ENCODE measurements at places on chromosomes 11 and 22.

DNA sequence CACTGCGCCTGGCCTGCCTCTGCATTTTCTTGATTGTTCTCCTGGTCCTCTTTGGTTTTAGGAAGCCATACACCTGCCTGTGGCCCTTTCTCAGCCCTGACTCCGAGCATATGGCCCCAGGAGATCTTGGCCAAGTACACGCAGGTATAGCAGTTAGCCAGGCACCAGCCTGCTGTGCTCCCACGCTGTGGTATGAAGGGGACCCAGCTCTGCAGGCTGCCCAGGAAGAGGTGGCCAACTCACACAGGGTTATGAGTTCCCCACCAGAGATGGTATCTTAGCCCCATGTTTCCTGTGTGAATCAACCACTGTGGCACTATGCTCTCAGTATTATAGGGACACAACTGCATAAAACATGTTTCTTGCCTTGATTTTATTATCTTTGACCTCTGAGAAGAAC is 31.1 kb downstream of the SGSM3 start:
- no peak for DNase-seq

DNA sequence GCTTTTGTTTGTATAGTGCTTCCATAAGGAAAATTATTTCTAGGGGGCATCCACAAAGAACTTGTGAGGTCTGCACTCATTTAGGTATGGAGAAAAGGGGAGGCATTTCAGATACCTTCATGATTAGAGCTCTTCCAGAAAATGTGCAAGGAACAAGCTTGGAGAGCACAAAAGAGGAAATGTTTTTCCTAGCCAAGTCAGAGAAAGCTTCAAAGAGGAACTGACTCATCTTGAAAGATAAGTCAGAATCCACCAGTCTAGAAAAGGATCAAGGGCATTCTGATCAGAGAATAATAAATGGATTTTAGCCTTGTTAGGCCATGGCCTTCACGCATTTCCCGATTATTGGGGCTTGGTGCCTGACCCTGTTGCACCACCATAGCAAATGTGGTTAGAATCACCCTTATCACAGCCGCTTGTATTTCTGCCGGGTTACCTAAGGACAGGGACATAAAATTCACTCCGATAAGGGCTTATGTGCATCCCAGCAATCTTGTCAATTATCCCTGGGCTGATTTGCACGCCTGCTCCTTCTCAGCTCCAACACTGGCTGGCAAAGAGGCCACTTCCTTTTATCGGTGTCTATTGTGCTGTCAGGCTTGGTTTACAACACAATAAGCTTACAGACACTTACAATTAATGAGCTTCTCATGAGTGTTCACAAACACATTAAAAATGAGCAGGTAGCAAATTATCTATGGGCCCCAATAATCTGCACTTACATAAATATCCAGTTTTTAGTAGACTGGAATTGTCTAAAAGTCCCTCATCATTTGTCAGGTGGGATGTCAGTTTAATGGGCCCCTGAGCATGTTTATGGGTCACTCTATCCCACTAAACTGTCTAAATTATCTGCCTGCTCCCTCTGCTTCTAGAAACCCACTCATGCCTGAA is 613.5 kb downstream of the SOX6 start:
- peak; percentile 71 for DNase-seq

DNA sequence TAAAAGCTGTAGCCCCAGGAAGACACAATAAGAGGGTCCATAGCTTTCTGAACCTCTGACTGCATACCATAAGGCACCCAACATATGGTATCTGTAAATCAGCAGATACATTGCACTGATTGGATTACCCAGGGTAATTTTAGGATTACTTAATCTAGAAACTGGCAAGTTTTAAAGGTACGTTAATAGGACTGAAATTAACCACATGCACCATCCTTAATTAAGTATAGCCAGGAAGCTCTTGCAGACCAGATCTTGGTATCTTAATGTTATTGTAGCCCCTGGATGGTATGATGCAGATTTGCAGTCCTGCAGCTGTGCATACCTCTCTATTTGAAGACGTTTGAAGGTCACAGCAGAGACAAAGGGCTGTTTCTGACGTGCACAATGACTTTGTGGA is 72.8 kb downstream of the ARHGAP42 start:
- no peak for DNase-seq

DNA sequence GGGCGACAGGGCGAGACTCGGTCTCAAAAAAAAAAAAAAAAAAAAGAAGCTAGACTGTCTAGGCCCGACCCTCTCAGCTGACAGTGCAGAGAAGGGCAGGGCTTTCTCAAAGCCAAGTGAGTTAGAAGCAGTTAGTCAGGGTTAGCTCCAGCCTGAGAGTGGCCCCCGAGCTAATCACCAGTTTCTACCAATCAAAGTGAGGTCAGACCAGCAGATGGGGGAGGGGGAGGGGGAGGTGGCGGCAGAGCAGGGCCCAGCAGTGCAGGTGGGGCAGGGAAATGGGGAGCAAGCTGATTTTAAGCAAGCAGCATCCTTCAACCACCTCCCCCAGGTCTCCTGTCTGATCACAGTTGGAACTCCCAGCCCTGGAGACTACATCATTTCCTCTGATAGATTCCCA is 55.3 kb upstream of the PRR5 start:
- no peak for DNase-seq

DNA sequence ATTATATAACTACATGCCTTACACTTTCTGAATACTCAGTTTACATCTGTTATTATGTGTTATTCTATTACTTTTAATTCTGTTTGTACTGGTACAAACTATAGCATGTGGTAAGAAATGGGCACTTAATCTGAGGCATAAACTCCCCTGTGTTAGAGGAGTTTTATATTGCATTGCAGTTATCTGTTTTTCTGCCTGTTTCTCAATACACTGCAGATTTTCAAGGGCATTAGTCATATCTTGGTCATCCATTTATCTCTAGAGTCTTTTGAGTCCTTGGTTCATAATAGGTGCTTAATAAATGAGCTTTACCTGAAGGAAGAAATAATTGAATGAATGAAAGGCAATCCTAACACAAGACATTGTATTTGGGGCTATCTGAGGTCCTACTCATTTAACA is 182.9 kb upstream of the CTSC start:
- no peak for DNase-seq

GRCh38 chr11:68663482-68664010 is 20.8 kb upstream of the GAL start:
- no peak for DNase-seq

DNA sequence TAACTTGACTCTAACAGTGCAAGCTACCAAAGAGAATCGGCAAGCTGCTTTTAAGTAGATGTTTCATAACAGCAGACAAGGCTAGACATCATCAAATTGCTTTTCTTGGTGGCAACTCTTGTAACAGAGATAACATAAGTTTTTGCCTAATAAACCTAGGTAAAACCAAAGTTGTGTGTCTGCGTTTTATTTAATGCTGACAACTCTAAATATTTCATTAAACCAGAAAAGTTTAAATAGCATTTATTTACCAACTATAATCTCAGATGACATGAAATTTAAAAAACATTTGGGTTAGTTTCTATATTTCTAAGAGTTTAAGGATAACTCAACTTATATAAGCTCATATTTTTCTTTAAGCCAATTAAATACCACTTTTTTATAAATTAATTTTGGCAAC is 19.3 kb upstream of the IFITM3 start:
- no peak for DNase-seq

GRCh38 chr22:31313366-31314147 is 21.3 kb upstream of the PIK3IP1 start:
- peak; percentile 69 for DNase-seq

All from NCI-H1092 treated with DMSO at 0.1 percent for 48 hours (cell line).